ENCODE measurements at places on chromosomes 7 and 10. TPM values are rescaled to one million over a fixed set of nuclear protein-coding genes. Genes with fewer than 3 reads are reported as not detected.

DNA sequence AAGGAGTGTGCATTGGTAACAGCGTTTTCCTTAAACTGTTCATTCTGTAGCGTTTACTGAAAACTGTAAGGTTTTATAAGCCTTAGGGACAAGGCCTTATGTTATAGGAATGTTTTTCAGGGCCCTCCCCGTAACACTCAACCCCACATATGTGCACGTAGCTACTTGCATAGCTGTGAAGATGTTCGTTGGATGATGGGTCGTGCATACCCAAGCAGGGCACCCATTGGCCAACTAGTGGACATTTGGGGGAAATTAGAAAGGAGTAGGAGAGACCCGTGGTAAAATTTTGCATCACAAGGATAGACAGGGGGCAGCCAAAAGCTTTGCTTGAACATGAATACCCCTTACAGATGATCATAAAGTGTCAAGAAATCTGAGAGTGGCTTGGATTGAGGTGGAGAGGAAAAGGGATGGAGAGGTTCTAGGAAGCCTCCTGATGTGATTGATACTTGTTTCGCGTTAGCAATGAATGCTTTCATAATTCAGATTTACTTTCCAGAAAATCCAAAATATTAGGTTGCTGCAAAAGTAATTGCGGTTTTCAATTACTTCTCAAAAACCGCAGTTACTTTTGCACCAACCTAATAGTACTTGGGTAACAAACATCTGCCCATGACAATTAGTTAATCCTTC is 878 bp downstream of the SEC61A2 start:
- no peaks in the 10 kb centered on the region for H3K4me1 ChIP-seq
- peak; percentile 67 for DNase-seq
- H3K4me3 ChIP-seq, result peak overlapping the region; percentile 90
- no peaks in the 10 kb centered on the region for H3K36me3 ChIP-seq
- H3K27ac ChIP-seq, result peak overlapping the region; percentile 83

DNA sequence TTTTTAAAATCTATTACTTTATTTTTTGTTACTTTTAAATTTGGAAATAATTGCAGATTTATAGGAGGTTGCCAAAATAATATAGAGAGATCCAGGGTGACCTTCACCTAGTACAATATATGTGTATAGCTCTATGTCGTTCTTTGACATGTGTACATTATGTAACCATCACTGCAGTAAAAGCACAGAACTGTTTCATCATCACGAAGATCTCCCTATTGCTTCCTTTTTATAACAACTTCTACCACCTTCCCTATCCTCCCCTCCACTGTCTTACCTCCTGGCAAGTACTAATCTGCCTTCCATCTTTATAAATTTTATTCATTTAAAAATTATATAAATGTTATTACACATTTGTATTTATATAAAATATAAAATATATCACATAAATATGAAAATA is 251.0 kb downstream of the AUTS2 start:
- H3K27me3 ChIP-seq, result no peaks in the 10 kb centered on the region
- H3K27ac ChIP-seq, result no peak overlapping the region
- H3K36me3 ChIP-seq, result no peaks in the 10 kb centered on the region
- H3K4me1 ChIP-seq, result peaks cover 10% of the 10 kb centered on the region
- H3K4me3 ChIP-seq, result no peak overlapping the region
- DNase-seq, result no peak

NYAP1 gene
- 1.6 TPM for total RNA-seq

DNA sequence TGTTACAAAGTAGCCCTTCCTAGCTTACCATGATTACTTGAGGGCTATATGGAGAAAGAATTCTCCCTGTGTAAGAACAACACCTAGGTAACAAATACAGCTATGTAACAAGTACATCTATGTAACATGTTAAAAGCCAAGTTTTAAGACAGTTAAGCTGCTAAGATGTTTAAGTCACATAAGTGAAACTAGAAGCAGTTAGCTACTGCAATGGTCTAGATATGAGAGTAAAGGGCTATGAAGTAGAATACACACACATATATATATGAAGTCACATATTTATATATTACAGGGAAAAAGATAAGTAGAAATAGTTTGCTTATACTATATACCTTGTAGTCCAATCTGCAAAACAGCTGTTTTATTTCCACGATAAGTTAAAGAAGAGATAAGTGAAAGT is 14.4 kb downstream of the POT1 start:
- H3K4me3 ChIP-seq, result no peak overlapping the region
- H3K36me3 ChIP-seq, result no peaks in the 10 kb centered on the region
- H3K4me1 ChIP-seq, result no peaks in the 10 kb centered on the region
- H3K27me3 ChIP-seq, result no peaks in the 10 kb centered on the region

ARHGEF5 gene
- total RNA-seq, result 24.2 TPM

OR9A4 gene
- total RNA-seq, result not detected

CCL24 gene
- total RNA-seq, result not detected

- H3K4me3 ChIP-seq, result no peak overlapping the region
- H3K27ac ChIP-seq, result no peak overlapping the region
- H3K36me3 ChIP-seq, result no peaks in the 10 kb centered on the region
- DNase-seq, result no peak
- H3K27me3 ChIP-seq, result no peaks in the 10 kb centered on the region
Observed at GRCh38 chr7:156682928-156683327, 42.4 kb downstream of the RNF32 start.

- H3K4me3 ChIP-seq, result no peak overlapping the region
- no peak for DNase-seq
- H3K27me3 ChIP-seq, result no peaks in the 10 kb centered on the region
Observed at GRCh38 chr7:15042285-15043065, 139.9 kb upstream of the DGKB start.

DNA sequence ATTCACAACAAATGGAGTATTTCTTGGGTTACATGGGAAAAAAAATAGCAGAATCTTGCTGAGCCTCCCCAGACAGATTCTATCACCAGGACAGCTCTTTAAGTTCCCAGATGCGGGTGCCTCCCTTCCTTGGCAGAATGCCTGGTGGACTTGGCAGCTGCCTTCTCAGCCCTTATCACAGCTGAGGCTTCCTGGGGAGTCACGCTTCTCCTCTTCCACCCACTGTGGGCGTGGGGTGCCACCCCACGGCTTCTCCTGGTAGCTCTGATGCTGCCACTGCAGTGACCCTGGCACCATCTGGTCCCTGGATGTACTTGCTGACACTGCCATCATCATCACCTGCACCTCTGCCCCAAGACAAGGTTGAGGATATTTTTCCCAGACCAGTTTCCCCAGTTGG is 16.2 kb upstream of the NME8 start:
- DNase-seq, result peak; percentile 73
- H3K4me1 ChIP-seq, result no peaks in the 10 kb centered on the region
- H3K36me3 ChIP-seq, result no peaks in the 10 kb centered on the region
- H3K27me3 ChIP-seq, result no peaks in the 10 kb centered on the region

Measured in hepatocyte (in vitro differentiated cells).